COLO829 (cell line): ENCODE measurements at places on chromosomes 13 and 19.

DNA sequence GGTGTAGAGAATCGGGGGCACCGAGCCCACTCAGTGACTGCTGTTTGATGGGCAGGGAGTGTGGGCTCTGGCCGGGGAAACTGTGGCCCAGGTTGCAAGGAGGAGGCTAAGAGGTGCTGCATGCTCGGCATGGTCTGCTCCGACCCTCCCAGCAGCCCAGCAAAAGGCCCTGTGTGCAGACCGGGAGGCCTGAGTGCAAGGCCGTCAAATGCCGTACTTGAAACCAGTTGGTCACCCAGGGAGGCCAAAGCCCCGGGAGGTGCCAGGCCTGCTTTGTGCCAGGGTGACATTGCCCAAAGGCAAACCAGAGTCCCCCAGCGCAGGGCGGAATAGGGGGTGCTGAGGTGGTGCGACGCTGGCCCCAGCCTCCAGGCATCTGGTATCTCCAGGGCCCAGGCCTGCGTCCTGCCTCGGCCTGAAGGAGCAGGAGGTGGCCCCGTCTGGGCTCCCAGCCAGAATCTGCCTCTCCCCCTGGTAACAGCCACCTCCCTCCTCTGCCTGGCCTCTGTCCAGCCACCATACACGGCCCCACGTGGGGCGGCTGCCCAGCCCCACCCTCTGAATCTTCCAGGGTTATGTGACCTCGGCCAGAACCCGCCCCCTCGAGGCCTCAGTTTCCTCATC is 4.0 kb downstream of the PIK3R2 start:
- peak; percentile 69 for DNase-seq

GRCh38 chr19:16233836-16234551 is 36.3 kb downstream of the AP1M1 start:
- no peak for DNase-seq

GRCh38 chr13:86445206-86445605 is 646.0 kb upstream of the SLITRK6 start:
- DNase-seq, result no peak

- no peak for DNase-seq
These were observed 7.4 kb downstream of the TGDS start for GRCh38 chr13:94588541-94588940.
